ENCODE measurements at places on chromosomes 6 and 20.

GRCh38 chr6:46174904-46175303, 4.1 kb upstream of the ENPP5 start:
- no peak for DNase-seq

DNA sequence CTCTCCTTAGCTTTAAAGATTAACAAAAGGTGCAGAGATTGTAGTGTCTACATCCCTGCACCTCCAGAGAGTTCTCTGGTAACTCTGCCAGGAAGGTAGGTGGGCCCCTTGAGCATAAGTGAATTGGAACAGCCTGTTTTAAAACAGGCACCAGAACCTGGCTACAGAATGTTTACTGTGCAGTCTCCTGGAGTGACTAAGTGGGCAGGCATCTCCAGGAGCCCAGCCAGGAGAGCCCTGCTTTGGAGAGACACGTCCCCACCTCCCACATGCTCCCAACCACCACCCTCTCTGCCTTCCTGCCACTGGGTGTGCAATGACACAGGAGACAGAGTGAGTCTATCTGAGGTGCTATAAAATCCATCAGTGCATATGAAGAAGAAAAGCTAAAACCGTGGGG, 110.3 kb upstream of the EYA4 start:
- DNase-seq = no peak

DNA sequence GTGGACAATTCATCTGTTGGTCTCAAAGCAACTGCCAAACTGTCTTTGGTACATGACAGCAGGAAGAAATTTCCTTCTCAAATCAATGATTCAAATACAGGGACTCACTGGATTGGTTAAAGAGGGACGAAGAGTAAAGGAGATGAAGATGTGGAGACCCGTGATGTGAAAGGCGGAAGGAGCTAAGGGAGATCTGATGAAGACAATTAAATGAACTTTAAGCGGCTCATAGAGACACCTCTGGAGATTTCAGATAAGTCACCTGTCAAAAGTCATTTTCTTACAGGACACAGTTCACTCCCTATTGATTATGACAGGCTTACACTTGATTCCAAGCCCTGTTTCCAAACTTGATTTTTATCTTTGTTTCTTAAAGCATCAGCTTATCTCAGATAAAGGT, 466.3 kb downstream of the DOK5 start:
- no peak for DNase-seq

GRCh38 chr20:36548006-36548315, 6.6 kb downstream of the MYL9 start:
- DNase-seq = no peak

GRCh38 chr6:113719545-113719944, 137.6 kb upstream of the MARCKS start:
- no peak for DNase-seq

GRCh38 chr6:108801366-108801765, 46.9 kb upstream of the ARMC2 start:
- DNase-seq = no peak

DNA sequence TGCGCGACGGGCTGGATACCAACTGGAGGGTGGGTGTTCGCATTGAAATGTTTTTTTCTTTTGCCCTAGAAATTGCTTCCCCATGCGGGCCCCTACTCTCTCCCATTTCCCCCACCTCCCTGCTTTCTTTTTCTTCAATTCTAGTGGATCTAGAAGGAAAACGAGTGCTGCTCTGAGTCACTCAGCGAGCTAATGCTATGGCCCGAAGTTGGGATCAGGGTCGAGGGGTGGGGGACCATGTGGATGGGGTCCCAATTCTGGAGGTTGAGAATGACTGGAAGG, 71.5 kb downstream of the SOX4 start:
- no peak for DNase-seq

GRCh38 chr6:15510536-15511247, 152.1 kb downstream of the DTNBP1 start:
- no peak for DNase-seq

DNA sequence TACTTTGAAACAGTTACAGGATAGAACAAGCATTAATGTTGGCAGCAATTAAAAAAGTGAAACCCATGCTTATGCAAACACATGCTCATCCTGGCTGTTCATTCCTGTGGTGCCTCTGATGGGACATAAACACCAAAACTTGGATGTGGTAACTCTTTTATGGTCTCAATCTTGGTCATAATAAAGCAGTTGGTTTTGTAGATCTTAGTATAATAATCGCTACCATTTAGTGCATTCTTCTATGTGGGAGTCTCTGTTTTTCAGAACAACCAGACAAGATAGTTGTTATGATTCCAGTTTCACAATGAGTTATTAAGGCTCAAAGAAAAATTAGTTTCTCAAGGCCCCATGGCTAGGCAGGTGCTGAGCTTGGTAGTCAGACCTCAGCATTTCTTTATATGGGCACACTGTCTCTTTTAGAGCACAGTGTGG, 184.0 kb downstream of the UTRN start:
- DNase-seq = no peak

GRCh38 chr6:108904741-108905140, 56.5 kb downstream of the ARMC2 start:
- DNase-seq = no peak

DNA sequence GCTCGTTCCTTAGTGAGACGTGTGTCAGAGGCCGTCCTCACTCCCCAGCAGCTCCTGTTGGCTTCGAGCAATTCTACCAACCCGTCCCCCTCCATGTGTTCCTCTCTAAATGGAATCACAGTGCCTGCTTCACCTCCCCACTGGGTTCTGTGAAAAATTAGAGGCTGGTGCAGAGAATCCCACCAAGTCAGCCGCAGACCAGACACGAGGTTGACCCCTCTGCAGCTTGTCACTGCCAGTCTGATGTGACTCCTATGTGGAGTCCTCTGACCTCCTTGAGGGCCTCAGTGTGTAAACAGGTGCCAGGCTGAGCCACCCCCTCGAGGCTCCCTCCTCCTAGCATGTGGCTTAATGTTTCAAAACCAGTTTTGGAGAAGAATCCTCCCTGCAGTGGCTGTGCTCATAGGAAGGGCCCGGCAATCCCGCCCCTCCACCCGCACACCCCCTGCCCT, 12.6 kb upstream of the IRF4 start:
- DNase-seq = no peak
